ENCODE measurements at places on chromosomes 5 and 9.

DNA sequence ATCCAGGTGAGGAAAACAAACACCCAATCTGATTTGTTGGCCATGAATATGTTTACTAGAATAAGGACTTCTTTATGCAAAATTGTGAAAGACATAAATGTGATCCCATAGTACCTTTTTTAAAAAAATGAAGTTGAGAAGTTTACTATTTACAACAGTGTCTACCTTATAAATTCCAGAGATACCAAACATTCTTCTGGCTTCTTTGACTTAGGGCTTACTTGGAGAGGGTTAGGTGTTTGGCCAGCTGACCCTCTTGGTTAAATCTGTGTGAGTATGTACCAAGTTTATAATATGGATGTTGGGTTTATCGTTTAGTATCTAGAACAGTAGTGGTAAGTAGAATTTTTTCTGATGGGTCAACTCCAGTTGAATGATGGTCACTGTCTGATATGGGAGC, 212.3 kb downstream of the DOCK8 start:
- no peak for DNase-seq

GRCh38 chr9:134398756-134399155, 72.5 kb downstream of the RXRA start:
- no peak for DNase-seq

DNA sequence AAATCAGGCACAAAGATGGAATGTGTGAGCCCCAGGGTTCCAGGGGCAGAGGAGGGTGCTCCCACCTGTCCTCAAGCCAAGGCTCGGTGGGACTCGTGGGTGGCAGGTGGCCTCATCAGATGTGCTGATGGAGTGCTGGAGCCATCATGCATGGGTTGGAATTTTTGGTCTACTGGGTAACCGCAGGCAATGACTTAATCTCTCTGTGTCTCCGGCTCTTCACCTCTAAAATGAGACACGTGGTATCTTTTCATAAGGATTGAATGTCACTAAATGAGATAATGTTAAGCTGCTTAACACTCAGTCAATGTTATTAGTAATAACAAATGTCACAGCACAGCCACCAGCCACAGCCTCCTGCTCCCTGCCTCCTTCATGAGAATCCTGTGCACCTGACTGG, 245.5 kb downstream of the HSPA4 start:
- DNase-seq: no peak

- no peak for DNase-seq
Observed at GRCh38 chr5:103804711-103805110, 242.1 kb upstream of the NUDT12 start.
